ENCODE measurements at places on chromosomes 1 and 21.
A peak's percentile ranks its signal among the peaks of the same experiment; 100 is the strongest.

DNA sequence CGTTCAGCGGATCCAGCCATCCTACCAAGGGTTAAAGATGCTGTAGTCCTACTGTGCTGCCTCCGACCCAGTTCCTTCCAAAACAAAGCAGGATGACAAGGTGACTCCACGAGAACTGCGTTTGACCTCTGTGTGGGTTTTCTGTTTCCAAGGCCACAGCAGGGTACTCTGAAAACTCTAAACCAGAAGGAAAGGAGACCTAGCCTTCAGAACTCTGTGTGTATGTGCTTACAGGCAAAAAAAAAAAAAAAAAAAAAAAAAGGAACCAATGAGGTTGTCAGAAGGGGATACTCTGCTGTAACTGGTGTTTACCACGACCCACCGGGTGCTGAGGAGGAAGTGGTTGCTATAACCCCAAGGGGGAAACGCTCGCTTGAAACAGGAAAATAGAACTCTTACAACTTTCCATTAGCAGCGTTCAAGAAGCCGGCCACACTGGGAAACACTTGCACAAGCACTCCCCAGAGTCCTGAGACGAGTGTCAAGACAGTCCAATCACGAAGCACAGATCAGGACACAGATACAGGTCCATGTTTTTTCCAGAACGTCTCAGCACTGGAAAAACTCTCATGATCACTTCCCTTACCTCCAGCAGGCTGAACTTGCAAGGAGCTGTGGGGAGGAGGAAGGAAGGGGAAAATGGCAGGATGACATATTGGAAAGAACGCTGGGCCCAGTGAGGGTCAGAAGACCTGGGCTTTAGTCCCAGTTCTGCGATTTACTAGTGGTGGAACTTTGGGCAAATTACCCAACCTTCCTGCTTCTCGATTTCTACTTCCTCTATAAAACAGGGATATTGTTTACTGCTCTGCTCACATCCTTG is 64.0 kb downstream of the ITPKB start:
- peak; percentile 49 for DNase-seq

- no peak for DNase-seq
Observed at GRCh38 chr1:171055966-171056643, 34.6 kb upstream of the FMO3 start.

DNA sequence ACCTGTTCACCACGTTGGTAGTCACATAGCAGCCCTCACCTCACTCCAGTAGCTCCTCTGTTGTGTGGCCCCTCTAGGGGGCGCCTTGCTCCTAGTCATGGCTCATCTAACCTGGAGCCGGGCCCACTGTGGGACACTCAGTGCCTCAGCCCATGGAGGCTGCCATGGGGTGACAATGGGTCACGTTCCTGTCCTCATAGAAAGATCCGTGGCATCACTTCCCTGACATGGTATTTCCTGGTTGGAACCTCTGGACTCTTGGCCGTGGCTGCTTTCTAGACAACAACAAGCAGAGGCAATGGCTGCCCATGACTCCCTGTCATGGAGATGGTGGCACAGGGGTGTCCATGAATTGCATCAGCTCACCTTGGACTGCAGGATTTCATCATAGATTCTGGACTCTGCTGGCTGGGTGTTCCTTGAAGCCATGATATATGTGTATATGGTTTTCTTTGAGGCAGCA is 27.5 kb upstream of the SLAMF6 start:
- DNase-seq, result peak; percentile 33

DNA sequence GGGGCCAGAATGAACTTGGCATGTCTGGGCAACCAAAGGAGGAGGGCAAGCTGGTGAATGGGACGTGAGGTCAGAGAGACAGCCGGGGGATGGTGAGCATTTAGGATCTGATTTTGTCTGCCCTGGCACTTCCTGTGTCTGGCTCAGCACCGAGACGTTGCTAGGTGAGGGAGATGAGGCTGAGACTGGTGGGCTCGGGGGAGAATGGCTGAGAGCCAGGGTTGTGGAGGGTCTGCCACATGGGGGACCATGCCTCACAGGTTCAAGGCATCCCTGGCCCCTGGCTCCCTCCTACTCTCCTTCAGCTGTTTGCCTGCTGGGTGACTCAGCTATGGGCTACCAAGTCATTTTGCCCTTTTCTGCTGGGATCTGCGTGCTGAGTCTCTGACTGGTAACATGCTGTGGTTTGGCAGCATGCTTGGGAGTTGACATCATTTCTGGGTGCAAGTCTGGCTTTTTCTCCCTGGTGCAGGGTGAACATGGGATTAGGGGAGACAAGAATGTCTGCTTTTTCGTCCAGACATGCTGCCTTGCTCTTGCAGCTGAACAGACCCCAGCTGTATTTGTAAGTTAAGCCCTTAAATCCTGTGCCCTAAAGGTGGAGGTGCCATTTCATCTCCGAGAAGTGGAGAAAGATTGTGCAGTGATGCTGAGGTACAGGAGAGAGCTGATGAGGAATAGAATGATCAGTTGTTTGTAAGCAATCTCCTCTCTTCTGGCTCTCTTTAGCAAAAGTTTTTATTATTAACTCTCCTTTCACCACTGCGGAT is 17.6 kb downstream of the GALNT2 start:
- DNase-seq, result peak; percentile 30

DNA sequence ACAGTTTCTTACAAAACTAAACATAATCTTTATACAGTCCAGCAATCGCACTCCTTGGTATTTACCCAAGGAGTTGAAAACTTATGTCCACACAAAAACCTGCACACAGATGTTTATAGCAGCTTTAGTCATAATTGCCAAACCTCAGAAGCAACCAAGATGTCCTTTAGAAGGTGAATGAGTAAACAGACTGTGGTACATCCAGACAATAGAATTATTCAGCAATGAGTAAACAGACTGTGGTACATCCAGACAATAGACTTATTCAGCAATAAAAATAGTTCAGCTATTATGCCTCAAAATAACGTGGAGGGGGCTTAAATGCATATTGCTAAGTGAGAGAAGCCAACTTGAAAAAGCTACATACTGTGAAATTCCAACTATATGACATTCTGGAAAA is 87.0 kb upstream of the GALNT2 start:
- no peak for DNase-seq

- DNase-seq, result no peak
Observed at GRCh38 chr1:32939655-32940371, 24.8 kb downstream of the RNF19B start.

- no peak for DNase-seq
Observed at GRCh38 chr1:54571803-54572541, 23.9 kb downstream of the ACOT11 start.

GRCh38 chr1:210344706-210345105 is 16.0 kb downstream of the HHAT start:
- DNase-seq, result no peak

GRCh38 chr1:219990782-219991510 is 55.4 kb downstream of the EPRS1 start:
- DNase-seq, result no peak

DNA sequence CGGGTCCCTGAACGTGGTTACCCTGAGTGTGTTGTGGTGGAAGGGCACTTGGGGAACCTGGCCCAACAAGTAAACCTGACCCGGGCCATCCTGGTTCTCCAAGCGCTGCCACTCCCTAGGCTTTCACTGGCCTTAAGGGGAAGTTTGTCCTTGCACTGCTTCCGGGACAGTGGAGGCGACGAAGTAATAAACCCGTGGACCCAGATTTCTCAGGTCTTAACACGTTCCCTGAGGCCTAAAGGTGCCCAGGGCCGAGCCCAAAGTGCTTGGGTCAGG is 261 bp upstream of the CCDC24 start:
- no peak for DNase-seq

- DNase-seq, result no peak
Observed at GRCh38 chr1:61124696-61125095, 42.3 kb downstream of the NFIA start.

DNA sequence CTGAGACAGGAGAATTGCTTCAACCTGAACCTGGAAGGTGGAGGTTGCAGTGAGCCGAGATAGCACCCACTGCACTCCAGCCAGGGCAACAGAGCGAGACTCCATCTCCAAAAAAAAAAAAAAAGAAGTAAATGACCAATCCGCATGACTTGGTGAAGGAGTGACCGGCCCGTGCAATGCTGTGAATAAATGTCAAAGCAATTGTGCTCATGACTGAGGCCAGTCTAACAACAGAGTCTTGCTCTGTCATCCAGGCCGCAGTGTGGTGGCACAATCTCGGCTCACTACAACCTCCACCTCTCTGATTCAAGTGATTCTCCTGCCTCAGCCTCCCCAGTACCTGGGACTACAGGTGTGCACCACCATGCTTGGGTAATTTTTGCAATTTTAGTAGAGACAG is 27.8 kb upstream of the SLC19A1 start:
- no peak for DNase-seq

DNA sequence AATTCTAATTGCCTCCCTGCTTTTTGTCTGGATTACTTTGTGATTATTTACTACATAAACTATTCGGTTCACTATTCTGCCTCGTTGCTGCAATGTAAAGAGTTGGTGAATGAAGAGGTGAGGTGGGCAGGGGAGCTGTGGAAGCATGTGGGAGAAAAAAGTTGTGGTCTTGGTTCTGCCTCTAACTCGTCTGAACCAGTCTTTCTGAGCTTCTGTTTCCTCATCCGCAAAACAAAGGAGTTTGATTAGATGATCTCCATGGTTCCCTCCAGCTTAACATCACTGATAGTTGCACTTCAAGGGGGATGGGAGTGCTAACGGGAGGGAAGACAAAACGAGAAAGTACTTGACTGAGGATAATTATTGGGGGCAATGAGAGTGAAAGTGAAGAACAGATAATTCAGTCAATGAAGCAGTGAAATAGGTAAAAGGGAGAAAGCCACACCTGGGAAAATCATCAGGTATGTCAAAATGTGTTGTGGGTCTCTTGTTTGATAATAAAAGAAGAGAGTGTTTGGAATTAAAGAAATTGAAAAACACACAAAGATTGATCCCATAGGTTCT is 26.2 kb upstream of the UHMK1 start:
- no peak for DNase-seq

- no peak for DNase-seq
Observed at GRCh38 chr1:3529099-3529729, 74.7 kb downstream of the ARHGEF16 start.

DNA sequence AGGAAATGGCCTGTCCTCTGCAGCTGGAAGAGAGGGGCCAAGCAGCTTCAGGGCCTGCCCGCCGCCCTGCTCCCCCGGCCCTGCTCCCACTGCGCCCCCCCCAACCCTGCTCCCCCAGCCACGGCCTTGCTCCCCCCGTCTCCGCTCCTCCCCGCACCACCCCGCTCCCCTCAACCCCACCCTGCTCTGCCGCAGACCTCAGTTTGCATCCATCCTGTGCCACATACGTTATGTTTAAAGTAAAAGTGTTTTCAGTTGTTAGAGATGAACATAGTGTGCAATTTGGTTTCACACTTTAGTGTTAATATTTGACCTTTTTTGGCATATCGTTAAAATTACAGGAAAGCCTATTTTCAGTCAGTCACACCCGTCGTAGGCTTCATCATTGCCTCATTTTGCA is 34.1 kb upstream of the DIP2A start:
- no peak for DNase-seq

- no peak for DNase-seq
Observed at GRCh38 chr1:158078569-158079080, 85.2 kb downstream of the KIRREL1 start.

- no peak for DNase-seq
Observed at GRCh38 chr1:150477320-150477719, 9.9 kb upstream of the TARS2 start.

GRCh38 chr1:94286864-94287437 is 49.6 kb upstream of the ARHGAP29 start:
- no peak for DNase-seq

- no peak for DNase-seq
Observed at GRCh38 chr1:43531906-43532584, 1.4 kb downstream of the PTPRF start.

GRCh38 chr1:8347635-8348034 is 29.7 kb downstream of the SLC45A1 start:
- DNase-seq, result no peak

DNA sequence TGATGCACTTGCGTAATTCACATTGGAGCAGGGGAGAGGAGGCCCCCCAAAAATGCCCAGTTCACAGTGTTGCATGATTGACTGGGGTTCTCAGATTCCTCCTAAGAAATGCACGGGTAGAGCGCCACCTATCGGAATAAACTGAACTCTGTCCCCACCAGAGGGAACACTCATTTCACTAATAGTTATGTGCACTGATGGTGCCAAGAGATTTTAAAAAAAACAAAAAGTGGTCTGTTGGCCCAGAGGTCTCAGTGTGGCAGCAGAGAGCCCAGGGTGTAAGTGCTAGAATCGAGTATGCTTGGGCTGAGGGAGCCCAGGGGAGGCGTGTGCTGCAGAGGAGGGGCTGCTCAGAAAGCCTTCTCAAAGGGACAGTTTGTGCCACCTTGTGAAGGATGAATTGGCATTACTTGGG is 6.9 kb downstream of the PINK1 start:
- DNase-seq, result peak; percentile 20

DNA sequence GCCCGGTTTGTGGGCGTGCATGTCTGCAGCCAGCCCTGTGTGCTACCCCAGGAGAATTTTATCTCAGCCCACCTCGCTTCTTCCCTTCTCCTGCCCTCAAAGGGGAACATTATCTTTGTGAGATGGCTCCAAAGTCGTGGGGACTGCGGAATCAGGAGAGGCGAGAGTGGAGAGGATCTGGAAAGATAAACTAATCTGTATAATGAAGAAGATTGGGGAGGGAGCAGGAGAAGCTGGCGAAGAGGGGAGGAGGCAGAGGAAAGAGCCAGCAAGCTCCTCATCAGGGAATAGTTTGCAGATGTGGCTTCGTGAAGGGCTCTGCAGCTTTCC is 310.3 kb downstream of the MATN1 start:
- DNase-seq, result no peak

- no peak for DNase-seq
Observed at GRCh38 chr1:74508449-74508848, 4.0 kb downstream of the LRRC53 start.

DNA sequence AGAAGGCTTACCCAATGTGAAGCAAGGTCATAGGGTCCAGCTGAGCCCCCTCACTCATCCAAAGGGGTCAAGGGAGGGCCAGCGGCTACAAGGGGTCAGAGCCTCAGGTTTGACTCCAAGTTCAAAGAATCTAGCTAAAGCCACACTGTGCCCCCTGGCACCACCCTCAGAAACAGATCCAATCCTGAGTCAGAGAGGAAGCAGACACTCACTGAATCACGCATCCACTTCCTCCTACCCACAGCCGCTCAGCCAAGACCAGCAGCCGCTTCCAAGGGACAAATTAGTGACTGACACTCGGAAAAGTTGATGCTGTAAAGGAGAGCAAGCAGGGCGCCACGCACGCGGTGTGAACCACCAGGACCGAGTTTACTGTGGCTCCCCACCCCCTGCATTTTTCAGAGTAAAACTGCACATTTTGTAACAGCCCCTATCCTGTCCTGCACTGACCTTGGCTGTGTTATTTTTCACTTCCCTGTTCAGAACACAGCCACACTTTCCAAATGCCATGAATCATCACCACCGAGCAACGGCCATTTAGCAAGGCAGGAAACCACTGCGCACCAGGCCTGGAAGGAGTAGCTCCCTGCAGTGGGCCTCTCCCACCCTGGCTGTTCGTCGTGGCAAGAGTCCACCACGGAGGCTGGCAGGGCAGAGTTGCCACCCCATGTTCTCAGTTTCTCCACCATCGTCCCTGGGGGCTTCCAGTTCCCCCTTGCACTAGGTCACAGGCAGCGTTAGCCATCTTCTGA is 147.8 kb downstream of the TOMM20 start:
- DNase-seq, result peak; percentile 63
